Mesothelial cell of epicardium (in vitro differentiated cells): ENCODE measurements at places on chromosomes 1 and 21.

DNA sequence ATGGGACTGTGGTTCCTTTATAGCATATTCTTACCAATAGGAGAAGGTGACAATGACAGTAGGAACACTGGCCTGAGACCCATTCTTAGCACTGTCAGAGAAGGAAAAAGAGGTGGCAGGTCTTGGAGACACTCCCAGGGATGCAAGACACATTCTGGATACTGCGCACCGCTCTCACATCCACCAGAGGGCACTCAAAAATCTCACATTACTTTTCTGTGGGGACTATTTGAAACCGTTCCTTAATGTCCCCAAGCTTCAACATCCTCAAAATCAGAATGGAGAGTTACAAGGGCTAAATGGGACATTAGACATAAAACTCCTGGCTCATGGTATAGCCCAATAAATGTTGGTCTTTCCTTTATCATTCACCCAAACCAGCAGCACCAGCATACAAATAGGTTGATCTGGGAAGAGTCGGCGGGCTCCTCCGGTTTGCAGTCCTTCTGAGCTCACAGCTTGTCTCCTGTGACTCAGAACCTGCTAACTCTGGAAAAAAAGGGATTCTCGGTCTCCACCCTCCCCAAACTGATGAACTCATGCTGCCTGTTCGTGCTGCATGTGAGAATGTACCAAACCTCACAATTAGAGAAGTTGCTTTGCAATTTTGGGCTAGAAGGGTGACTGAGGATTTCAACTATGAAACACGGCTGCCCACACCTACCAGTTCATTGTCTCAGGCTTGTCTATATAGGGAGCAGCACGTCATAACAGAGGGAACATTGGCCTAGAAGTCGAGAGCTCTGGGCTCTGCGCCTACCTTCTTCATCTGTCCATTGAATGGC lies 40.2 kb downstream of the IL12RB2 start:
- no peak for DNase-seq
- H3K36me3 ChIP-seq: no peaks in the 10 kb centered on the region
- no peak overlapping the region for H3K4me3 ChIP-seq
- no peak overlapping the region for H3K27ac ChIP-seq
- H3K4me1 ChIP-seq: peaks cover 18% of the 10 kb centered on the region

GRCh38 chr1:67339623-67340343 lies 32.1 kb downstream of the IL12RB2 start:
- H3K36me3 ChIP-seq: no peaks in the 10 kb centered on the region
- no peak overlapping the region for H3K27ac ChIP-seq
- peaks cover 2% of the 10 kb centered on the region for H3K4me1 ChIP-seq
- no peak overlapping the region for H3K4me3 ChIP-seq
- no peaks in the 10 kb centered on the region for H3K27me3 ChIP-seq
- no peak for DNase-seq

DNA sequence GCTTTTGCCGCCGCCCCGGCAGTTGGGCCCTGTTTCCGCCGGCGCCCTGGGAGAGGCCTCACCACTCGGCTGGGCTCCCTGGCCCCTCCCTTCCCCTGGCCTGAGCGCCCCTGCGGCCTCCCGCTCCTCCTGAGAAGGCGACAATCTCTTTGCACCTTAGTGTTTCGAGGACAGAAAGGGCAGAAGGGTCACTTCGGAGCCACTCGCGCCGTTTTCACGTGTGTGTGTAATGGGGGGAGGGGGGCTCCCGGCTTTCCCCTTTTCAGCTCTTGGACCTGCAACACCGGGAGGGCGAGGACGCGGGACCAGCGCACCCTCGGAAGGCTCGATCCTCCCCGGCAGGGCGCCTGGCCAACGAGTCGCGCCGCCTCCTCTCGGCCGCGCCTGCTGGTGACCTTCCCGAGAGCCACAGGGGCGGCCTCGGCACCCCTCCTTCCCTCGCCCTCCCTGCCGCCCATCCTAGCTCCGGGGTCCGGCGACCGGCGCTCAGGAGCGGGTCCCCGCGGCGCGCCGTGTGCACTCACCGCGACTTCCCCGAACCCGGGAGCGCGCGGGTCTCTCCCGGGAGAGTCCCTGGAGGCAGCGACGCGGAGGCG lies 432 bp upstream of the SIM2 start:
- DNase-seq: no peak
- H3K36me3 ChIP-seq: no peaks in the 10 kb centered on the region
- H3K27me3 ChIP-seq: peaks cover 92% of the 10 kb centered on the region
- peaks cover 13% of the 10 kb centered on the region for H3K4me1 ChIP-seq

DNA sequence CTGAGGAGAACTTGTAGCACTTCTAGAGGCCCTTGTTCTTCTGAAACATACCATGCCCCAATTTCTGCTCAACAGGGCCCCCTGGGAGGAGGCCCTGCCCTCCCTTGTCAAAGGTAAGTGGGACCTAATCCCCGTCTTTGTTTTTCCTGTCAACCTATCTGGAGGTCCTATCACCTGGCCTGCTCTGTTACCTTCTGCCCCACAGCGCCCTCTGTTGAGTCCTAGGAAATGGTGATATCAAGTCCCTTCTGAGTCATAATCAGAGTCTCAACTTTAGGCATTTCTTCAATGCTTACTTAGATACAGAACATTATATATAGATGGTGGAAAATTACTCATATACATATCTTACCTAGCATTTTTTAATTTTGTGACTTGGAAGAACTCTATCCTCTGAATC lies 28.2 kb upstream of the FCRL4 start:
- peaks cover 45% of the 10 kb centered on the region for H3K27me3 ChIP-seq
- DNase-seq: no peak
- no peaks in the 10 kb centered on the region for H3K4me1 ChIP-seq
- H3K4me3 ChIP-seq: no peak overlapping the region

DNA sequence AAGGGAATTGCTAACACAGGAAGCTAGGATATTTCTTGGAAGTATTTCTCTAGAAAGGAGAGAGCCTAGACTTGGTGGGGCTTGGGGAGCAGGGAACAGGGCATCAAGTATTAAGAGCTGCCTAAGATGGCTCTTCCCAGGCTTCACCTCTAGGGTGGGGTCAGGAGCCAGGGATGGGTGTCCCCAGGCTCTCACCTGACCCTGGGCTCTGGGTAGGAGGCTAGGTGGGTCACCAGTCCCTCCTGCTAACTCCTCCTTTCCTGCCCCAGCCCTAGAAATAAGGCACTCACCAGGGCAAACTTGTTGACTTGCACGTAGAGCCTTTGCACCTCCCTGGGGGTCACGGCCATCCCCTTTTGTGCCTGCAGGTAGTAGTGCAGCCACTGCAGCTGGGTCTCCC lies 15.0 kb downstream of the ETNK2 start:
- no peaks in the 10 kb centered on the region for H3K4me1 ChIP-seq
- no peaks in the 10 kb centered on the region for H3K27me3 ChIP-seq
- no peak for DNase-seq
- no peak overlapping the region for H3K27ac ChIP-seq
- no peak overlapping the region for H3K4me3 ChIP-seq
- H3K36me3 ChIP-seq: peaks cover 14% of the 10 kb centered on the region

GRCh38 chr1:222579316-222579715 lies 10.4 kb downstream of the TAF1A start:
- H3K4me3 ChIP-seq: no peak overlapping the region
- peaks cover 6% of the 10 kb centered on the region for H3K4me1 ChIP-seq
- H3K36me3 ChIP-seq: peaks cover 53% of the 10 kb centered on the region
- DNase-seq: no peak
- no peaks in the 10 kb centered on the region for H3K27me3 ChIP-seq

- no peaks in the 10 kb centered on the region for H3K27me3 ChIP-seq
- DNase-seq: no peak
- H3K27ac ChIP-seq: peak overlapping the region; percentile 47
- peaks cover 6% of the 10 kb centered on the region for H3K36me3 ChIP-seq
- H3K4me3 ChIP-seq: no peak overlapping the region
Observed at GRCh38 chr1:64624218-64624713, 120.6 kb upstream of the RAVER2 start.
